ENCODE measurements at places on chromosomes 16 and 17. TPM values are rescaled to one million over a fixed set of nuclear protein-coding genes. Genes with fewer than 3 reads are reported as not detected.

The ELMO3 gene
- total RNA-seq, result 4.5 TPM

The PRSS8 gene
- not detected for total RNA-seq

The CTF1 gene
- 1.6 TPM for total RNA-seq

The HOXB2 gene
- 60.9 TPM for total RNA-seq

The TMEM235 gene
- total RNA-seq, result not detected

The NLRC5 gene
- not detected for total RNA-seq

The KCNAB3 gene
- 19.9 TPM for total RNA-seq

The WFIKKN1 gene
- total RNA-seq, result 8.5 TPM

DNA sequence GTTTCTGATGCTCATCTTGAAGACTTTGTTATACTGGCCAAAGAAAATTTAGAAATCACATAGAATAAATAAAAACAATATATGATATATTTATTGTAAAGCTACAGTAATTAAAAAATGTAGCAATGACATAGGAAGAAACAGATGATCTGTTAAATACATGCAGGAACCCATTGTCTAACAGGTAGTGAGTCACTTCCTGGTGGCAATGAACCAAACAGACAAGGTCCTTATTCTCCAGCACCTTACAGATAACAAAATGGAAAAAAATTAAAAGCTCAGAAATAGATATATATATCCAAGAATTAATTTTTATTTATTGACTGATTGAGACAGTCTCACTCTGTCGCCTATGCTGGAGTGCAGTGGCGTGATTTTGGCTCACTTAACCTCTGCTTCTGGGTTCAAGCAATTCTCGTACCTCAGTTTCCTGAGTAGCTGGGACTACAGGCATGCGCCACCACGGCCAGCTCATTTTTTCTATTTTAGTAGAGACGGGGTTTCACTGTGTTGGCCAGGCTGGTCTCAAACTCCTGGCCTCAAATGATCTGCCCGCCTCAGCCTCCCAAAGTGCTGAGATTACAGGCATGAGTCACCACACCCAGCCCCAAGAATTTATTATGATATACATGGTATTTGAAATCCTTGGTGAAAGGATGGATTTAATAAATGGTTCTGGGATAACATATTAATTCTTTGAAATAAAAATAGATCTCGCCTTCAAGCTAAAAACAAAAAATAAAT lies 7.5 kb downstream of the NETO2 start:
- DNase-seq, result no peak

GRCh38 chr16:79156761-79157160 lies 443.8 kb downstream of the MAF start:
- DNase-seq, result no peak

- DNase-seq, result no peak
Measured at GRCh38 chr17:75338335-75338734, 49.1 kb upstream of the SLC25A19 start.

DNA sequence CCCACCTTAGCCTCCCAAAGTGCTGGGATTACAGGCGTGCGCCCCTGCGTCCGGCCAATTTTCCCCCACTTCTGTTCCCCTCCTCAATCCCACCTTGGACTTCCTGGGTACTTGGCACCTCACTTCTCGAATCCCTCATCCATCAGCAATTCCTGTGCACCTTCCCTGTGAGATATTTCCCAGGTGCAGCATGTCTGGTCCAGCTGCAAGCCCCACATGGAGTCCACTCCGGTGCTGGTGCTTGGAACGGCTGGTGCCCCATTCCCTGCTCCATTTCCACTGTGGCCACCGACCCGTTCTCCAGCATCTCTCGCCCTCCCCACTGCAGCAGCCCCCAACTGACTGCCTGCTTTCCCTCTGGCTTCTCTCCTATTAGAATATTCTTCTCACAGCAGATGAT lies 35.3 kb downstream of the NOL11 start:
- no peak for DNase-seq

GRCh38 chr17:80246266-80246681 lies 14.4 kb upstream of the RNF213 start:
- DNase-seq, result no peak

GRCh38 chr17:29376667-29377270 lies 13.4 kb upstream of the TAOK1 start:
- no peak for DNase-seq

DNA sequence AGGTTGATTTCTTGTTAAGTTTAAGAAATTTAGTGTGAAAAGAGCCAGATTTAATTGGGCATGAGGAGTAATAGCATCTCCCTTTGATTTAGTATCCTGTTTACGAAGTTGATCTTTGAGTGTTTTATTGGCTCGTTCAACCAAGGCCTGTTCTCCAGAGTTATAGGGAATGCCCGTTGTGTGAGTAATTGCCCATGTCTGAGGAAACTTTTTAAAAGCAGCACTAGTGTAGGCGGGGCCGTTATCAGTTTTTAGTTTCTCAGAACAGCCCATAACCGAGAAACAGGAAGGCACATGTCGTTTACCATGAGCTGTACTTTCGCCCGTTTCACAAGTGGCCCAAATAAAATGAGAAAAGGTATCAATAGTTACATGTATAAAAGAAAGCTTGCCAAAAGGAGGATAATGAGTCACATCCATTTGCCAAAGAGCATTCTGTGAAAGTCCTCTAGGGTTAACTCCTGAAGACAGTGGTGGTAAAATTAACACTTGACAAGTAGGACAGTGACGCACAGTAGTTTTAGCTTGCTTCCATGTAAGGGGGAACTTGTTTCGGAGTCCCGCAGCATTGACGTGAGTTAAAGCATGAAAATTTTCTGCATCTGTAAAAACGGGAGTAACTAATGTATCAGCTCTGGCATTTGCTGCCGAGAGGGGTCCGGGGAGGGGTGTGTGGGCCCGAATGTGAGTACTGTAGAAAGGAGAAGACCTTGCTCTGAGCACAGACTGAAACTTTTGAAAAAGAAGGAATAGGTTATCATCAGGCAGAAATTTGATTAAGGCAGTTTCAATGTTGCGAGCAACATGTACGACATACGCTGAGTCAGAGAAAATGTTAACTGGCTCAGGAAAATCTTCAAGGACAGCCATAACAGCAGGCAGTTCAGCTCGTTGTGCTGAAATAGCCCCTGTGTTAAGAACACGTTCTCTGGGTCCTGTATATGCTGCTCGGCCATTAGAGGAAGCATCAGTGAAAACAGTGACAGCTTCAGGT lies 18.5 kb upstream of the KCTD5 start:
- DNase-seq, result no peak

GRCh38 chr17:13346996-13347762 lies 254.6 kb downstream of the HS3ST3A1 start:
- no peak for DNase-seq

GRCh38 chr16:81179219-81179618 lies 59.3 kb upstream of the BCO1 start:
- DNase-seq, result no peak

DNA sequence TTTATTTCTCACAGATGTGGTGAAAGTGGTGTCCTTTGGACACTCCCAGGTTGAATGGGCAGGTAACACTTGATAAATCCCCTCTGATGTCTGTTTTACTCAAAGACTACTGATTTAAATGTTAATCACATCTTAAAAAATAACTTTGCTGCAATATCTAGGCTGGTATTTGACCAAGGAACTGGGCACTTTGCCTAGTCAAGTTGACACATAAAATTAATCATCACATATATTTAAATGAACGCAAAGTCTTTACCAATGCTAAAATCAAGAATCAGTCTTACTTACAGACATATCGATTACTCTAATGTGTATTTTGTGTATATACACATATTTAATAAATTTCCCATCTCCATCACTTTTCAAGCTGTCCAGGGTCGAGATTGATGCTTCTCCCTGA lies 7.0 kb downstream of the MT2A start:
- DNase-seq, result no peak

DNA sequence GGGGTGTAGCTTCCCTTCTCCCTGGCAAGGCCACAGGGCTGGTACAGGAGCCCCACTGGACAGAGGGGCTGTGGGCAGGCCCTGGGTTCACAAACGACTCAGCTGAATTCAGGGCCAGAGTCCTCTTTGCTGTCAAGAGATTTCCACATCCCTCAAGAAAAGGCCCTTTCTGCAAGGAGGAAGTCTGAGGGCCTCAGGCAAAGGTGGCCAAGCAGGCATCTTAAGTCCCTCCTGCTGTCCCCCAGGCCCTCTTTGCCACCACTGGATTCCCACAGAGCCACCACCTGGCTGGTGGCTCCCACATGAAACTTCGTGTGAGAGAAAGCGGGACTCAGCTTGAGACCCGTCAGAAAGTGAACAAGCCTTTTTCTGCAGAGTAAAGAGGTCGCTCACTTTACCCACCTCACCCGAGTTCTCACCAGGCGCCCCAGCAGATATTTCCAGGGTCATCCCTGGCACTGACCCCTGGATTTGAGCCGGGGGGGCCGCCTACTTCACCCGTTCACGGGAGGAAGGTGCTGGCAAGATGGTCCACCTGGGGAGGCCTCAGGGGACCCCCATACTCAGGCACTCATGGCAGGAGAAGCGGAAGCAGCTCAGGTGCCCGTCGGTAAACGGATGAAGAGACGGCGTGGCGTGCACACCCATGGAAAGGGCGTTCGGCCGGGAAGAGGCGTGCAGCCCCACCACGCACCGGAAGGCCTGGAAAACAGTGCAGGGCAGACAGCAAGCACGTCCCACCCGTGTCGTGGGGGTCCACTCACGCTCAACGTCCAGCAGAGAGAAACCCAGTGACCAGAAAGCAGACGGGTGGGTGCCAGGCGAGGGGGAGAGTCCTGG lies 3.6 kb downstream of the RNF166 start:
- DNase-seq, result no peak

DNA sequence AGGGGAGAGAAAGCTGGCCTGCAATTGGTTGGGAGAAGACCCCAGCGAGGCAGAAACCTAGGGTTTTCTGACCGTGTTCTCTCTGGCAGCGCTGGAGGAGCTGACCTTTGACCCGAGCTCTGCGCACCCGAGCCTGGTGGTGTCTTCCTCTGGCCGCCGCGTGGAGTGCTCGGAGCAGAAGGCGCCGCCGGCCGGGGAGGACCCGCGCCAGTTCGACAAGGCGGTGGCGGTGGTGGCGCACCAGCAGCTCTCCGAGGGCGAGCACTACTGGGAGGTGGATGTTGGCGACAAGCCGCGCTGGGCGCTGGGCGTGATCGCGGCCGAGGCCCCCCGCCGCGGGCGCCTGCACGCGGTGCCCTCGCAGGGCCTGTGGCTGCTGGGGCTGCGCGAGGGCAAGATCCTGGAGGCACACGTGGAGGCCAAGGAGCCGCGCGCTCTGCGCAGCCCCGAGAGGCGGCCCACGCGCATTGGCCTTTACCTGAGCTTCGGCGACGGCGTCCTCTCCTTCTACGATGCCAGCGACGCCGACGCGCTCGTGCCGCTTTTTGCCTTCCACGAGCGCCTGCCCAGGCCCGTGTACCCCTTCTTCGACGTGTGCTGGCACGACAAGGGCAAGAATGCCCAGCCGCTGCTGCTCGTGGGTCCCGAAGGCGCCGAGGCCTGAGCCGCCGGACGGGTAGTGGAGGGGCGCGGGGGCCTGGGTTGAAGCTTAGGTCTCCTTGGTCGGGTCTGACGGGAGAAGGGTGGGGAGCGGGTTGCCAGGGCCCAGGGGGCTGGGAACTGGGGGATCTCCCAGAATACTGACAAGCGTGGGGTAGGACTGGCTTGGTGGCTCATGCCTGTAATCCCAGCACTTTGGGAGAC lies 7.4 kb upstream of the PYDC1 start:
- no peak for DNase-seq

GRCh38 chr16:30030011-30030685 lies 923 bp downstream of the TLCD3B start:
- DNase-seq, result no peak

DNA sequence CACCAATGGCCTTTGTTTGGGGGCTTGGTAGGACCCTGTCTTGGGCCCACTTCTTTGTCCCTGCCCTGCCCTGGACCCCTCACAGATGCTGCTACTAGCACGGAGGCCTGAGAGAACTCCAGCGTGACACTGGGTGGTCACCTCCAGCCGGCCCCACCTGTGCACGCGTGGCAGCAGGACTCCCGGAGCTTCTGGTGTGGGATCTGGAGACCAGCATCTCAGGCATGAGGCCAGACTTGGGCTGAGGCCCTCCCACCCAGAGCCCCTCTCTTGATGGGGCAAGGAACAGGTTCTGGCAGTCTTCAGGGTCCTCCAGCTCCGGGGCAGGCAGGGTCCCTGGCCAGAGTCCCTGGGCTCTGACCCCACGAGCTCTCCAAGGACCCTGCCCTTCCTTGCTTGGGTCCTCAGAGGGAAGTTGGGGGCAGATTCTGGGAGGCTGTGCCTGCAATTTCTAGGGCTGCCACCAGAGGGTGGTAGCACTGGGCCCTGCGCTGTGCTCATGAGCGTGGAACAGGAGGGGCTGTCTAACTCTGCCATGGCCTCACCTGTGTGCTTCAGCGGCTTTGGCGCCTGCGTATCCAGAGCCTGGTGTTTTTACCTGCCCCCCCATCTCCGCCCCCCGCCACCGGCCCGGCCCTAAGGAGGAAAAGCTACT lies 3.1 kb upstream of the BAIAP3 start:
- DNase-seq, result no peak

DNA sequence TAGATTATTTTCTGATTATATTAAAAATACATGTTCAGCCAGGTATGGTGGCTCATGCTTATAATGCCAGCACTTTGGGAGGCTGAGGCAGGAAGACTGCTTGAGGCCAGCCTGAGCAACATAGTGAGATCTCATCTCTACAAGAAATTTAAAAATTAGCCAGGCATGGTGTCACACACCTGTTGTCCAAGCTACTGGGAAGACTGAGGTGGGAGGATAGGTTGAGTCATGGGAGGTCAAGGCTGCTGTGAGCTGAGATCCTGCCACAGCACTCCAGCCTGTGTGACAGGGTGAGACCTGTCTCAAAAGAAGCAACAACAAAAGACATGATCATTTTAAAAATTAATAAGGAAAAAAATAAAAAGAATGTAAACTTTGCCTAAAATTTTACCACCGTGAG lies 40.7 kb downstream of the PRAC1 start:
- DNase-seq, result no peak

DNA sequence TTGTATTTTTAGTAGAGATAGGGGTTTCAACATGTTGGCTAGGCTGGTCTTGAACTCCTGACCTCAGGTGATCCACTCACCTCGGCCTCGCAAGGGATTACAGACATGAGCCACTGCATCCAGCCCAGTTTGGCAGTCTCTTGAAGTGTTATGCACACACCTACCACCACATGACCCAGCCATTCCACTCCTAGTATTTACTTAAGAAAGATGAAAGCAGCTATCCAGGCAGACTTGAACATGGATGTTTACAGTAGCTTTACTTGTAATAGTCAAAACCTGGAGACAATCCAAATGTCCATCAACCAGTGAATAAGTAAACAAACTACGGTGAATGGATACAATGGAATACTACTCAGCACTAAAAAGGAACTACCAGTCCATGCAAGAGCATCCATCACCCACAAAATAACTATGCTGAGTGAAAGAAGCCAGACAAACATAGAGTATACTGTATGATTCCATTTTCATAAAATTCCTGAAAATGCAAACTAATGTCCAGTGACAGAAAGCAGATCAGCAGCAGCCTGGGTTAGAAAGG lies 37.8 kb upstream of the RASD1 start:
- no peak for DNase-seq

All from neural crest cell (in vitro differentiated cells).